ENCODE measurements at places on chromosomes 5 and 9.
A peak's percentile ranks its signal among the peaks of the same experiment; 100 is the strongest.

GRCh38 chr5:77776554-77777206 is 541 bp upstream of the TBCA start:
- peak; percentile 24 for DNase-seq

DNA sequence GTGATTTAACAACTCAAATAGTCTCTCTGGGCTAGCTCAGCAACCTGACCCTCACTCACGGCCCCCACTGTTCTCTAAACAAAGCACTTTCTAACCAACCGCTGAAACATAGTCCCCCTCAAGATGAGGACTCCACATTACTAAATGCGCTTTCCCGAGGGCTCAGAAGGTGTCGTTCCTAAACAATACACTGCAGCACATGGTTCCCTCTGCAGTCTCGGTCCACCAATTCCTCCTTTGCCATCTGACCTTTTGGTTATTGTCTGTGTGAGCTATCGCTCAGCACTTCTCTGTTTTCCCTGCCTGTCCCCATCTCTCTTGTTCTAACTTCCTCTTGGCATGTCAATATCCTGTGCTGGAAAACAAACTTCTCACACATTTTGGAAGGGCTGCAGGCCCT is 7.2 kb downstream of the EPB41L4A start:
- DNase-seq: no peak

DNA sequence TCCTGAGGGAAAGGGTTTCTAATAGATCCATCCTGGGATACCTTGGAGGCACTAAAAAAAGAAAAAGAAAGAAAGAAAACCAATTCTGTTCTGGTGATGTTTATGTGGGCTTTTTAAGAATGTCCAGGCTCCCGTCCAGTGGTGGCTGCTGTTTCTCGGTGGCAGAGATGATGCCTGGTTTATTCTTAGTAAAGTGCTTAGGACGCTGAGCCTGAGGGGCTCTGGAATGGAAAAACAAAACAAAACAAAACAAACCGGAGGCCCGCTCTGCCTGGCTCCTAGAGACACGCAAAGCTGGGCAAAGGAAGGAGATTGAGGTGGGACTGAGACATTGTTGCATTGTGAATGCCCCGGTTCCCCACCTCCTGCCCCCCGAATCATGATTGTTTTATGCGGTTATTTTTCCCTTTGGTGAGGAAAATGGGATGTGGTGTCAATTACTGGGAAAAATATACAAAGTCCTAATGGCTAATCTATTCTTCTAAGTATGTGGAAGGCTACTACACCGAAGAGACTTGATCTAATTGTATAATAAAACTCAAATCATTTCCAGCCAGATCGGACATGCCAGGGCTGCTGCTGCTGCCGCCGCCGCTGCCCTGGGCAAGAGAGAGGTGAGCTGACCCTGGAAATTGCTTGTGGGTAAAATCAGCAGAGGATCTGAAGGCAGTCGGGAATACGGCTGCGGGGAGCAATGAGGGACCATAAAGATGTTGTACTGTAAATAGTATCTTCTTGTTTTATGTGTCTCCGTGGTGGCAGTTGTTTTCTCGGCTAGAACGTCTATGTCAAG is 644.9 kb downstream of the CCDC171 start:
- no peak for DNase-seq

GRCh38 chr9:36738318-36738976 is 165.8 kb downstream of the MELK start:
- peak; percentile 21 for DNase-seq

GRCh38 chr5:19270153-19270552 is 717.8 kb downstream of the CDH18 start:
- DNase-seq: no peak

DNA sequence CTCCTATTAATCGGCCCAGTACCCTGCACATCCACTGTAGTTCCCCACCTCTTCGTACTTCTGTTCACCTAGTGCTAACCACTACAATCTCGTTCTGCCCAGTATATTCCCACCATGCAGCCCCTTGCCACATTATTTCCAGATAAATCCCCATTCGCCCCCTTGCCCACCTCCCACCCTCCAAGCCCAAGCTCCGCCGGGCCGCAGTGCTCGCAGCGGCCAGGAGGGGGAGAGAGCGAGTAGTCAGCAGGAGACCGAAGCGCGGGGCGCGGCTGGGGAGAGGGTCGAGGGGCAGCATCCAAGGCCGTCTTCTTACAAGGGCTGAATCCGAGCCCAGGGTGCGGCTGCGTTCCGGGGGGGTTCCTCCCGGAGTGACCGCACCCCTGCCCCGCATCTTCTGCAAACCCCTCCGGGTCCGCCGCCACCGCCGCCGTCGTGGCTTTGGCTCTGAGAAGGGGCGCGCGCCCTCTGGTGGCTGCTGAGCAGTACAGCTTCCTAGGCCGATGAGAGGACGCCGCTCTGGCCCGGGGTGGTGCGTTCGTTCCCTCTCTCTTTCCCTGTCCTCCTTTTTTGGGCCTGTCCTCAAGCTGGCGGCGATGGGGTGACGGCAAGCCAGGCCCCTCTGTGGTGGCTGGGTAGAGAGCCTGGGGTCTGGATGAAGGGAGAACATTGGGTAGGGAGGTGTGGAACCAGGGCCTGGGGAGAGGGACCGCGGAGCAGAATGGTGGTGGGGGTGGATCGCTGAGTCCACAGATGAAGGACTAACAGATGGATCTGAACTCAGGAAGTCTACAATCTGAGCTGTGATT is 30.0 kb upstream of the PSD2 start:
- peak; percentile 51 for DNase-seq

DNA sequence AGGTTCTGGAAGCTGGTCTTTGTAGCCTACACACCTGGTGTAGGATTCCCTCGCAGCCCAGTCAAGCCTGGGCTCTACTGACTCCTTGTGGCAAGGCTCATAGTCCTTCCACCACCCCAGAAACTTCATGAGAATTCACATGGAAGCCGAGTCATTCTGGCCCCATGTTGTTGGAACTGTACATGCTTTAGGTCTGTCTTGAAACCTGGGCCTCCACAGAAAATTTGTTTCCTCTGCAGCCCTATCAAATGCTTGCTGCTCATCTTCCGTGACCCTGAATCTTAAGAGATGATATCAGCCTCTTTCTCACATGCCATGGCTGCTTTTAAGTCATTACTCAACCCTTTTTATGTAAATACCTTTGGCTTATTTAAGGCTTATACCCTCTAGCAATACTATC is 113.4 kb upstream of the GRHPR start:
- DNase-seq: peak; percentile 25

DNA sequence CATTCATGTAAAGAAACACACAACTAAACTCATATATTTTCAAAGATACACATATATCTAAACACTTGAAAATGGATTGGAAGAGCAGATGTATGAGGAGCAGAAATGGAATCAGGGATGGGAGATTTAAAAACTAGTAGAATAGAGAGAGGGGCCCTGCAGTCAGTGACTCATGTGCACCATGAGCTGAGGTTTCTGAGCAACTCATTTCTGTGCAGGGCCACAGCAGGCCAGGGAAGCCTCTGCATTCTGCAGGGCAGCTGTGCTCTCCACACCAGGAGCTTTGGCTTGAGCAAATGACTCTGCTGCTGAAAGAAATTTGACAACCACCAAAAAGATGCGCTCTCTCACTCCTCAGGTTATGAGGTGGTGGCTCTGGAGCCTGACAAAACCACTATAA is 27.1 kb downstream of the LHX6 start:
- peak; percentile 28 for DNase-seq

DNA sequence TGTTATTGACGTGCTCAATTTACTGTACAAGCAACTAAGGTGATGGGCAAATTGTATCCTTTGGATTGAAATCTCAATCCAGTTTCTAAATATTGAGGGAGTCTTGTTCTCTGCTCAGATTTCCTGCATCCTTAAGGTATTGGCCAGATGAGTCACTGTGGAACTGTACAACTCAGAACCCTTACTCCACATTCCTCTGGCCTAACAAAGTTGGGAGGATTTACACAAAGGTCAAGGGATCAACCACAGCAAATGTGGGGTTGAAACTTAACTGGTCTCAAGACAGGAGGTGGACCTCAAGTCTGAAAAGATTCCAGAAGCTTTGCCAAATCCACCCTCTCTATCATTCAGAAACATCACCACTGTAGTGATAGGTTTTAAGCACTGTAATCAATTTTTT is 81.5 kb upstream of the AGXT2 start:
- peak; percentile 98 for DNase-seq
